ENCODE measurements at places on chromosomes 13 and 19. TPM values are rescaled to one million over a fixed set of nuclear protein-coding genes. Genes with fewer than 3 reads are reported as not detected.

ICAM4 gene
- total RNA-seq, result 0.38 TPM

TMTC4 gene
- total RNA-seq, result 11.7 TPM

HSPB6 gene
- 0.37 TPM for total RNA-seq

NOVA2 gene
- not detected for total RNA-seq

PCDH9 gene
- 0.38 TPM for total RNA-seq

KLF12 gene
- 7.4 TPM for total RNA-seq

IL27RA gene
- 91.2 TPM for total RNA-seq

- DNase-seq, result no peak
Observed at GRCh38 chr19:18304208-18304457, 18.7 kb downstream of the LSM4 start.

GRCh38 chr13:92838786-92839185 lies 387.8 kb upstream of the GPC6 start:
- no peak for DNase-seq

DNA sequence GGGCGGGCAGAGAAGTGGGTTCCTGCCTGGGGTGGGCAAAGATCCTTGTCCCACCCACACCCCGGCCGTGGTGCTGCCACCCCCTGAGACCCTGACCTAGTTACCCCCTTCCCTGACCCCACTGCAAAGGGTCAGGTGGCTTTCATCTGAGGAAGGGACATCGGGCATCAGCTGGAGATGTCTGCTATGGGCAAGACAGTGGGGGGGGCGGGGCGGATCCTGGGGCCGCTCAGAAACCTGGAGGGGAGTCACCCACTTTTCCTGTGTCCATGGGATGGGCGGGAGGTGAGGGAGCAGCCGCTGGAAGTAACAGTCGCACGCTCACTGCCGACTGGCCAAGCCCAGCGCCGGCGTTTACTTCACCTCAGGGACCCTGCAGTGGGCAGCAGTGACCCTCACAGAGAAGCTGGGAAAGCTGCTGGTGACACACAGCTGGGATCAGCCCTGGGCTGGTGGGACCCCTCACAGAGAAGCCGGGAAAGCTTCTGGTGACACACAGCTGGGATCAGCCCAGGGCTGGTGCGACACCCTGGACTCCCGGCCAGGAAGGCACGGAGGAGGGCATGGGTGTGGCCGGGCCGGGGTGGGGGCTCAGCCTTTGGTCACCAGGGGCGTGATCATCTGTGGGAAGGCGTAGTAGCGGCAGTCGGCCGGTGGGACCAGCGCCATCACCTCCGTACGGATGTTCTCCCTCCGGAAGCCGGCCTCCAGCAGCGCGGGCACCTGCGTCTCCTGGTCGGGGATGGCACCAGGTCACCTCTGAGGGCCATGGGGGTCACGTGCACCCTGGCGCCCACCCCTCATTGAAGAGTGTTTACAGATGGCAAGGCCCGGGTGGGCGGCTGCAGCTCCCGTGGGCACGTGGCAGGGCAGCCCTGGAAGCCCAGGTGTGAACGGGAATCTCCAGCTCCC lies 4.3 kb downstream of the GAMT start:
- DNase-seq, result no peak

DNA sequence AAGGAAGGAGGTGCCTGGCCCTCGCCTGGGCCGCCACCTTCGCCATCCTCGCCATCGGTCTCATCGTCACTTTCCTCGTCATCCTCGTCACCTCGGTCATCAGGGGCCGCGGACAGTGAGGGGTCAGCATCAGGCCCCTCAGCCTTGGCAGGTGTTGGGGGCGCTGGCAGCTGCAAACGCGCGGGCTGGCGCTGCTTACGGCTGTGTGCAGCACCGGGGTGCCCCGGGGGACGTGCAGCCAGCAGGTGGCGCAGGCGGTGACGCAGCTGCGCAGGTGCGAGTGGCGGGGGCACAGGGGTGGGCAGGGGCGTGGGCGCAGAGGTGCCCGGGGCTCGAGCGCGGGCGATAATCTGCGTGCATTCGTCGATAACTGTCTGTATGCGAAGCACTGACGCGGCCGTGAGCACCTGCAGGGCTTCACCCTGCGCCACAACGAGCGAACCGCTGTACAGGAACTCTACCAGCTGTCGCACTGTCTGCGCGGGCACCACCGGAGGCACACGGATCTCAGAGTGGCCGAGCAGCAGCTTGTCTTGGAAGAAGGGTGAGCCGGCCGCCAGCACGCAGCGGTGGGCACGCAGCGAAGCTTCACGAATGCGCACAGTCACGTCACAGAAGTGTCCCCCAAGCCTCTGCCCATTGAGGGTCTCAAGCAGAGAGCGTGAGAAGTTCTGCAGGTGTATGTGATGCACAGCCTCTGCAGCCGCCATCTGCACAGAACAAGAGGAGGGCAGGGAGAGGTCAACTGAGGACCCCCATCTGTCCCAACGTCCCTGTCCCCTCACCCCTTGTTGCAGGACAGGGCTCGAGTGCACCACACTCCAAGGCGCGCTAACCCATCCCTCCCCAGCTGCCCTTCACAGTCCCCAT lies 2.4 kb downstream of the ZBTB45 start:
- no peak for DNase-seq

- no peak for DNase-seq
Observed at GRCh38 chr13:48493066-48493765, 39.7 kb downstream of the RCBTB2 start.

- no peak for DNase-seq
Observed at GRCh38 chr19:30439310-30439709, 67.1 kb downstream of the ZNF536 start.

DNA sequence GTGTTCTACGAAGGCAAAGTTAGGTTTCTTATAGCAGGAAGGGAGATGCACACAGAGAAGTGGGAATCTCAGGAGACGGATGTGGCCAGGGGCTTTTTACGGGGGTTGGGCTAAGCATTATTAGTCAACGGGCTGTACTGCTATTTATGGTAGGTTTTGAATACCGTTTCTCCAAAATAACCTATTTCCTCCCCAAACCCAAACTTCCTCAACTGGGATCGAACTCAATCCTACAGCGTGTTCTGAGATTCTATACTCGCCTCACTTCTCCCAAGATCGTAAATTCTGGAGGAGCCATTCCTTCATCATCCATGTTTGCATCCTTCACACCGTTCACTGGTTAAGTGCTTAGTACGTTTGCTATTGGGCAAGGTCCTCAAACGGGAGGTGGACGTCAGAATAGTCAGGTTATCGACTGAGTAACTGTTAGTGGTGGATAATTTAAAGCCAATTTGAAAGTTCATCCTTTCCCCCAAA lies 1.2 kb upstream of the TRIM13 start:
- no peak for DNase-seq

GRCh38 chr19:15438124-15438496 lies 11.6 kb downstream of the WIZ start:
- no peak for DNase-seq

DNA sequence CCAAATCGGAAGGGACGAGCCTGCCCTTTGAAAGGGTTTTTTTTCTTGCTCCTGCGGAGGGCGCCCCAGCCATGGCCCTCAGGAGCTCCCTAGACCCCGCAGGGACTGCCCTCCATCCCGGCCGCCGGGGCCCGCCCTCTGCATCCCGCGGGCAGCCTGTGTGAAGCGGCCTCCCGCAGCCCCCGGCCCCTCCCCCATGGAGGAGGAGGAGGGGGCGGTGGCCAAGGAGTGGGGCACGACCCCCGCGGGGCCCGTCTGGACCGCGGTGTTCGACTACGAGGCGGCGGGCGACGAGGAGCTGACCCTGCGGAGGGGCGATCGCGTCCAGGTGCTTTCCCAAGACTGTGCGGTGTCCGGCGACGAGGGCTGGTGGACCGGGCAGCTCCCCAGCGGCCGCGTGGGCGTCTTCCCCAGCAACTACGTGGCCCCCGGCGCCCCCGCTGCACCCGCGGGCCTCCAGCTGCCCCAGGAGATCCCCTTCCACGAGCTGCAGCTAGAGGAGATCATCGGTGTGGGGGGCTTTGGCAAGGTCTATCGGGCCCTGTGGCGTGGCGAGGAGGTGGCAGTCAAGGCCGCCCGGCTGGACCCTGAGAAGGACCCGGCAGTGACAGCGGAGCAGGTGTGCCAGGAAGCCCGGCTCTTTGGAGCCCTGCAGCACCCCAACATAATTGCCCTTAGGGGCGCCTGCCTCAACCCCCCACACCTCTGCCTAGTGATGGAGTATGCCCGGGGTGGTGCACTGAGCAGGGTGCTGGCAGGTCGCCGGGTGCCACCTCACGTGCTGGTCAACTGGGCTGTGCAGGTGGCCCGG lies 815 bp downstream of the MAP3K10 start:
- no peak for DNase-seq

GRCh38 chr19:6652805-6653094 lies 17.2 kb downstream of the TNFSF14 start:
- DNase-seq, result no peak

DNA sequence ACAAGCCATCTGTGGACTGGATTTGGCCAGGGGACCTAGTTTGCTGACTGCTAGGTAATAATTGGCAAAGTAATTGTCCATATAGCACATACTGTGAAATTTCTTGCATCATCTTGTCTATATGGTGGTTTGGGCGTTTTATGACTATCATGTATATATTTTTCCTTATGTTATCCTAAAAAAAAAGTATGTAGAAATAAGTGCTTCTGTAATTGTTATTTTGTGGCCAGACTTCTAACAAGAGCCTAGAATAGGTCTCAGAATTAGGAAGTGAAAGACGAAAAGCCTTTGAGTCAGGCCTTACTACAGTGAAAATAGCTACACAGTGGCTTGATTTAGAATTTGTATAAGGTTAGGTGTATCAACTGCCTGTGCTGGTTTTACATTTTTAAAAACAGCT lies 4.2 kb downstream of the FNDC3A start:
- no peak for DNase-seq

DNA sequence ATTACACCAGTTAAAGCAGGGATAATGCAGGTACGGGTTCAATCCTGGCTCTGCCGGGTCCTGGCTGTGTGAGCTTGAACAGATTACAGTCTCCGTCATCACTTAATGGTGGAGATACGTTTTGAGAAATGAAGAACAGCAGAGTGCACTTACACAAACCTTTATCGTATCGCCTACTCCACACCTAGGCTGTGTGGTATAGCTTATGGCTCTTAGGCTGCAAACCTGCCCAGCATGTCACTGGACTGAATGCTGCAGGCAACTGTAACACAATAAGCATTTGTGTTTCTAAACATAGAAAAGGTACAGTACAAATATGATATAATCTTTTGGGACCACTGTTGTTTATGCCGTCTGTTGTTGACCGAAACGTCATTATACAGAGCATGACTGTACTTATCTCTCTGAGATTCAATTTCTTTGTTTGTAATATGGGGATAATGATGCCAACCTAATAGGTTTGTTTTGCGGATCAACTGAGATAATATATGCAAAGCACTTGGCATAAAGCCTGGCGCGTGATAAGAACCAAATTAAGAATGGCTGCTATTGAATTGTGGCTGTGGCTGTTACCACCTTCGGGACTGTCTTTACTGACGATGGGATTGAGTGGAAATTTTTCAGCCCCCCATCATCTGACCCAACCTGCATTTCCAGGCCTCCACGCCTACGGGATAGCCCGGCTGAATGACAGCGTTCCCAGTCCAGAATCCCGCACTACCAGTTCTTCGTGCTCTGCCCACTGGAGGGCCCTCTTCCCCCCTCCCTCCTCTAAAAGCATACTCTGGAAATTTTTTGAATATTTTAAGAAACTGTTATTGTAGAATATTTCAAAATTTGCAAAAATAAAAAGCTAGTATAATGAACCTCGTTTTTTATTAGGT lies 11.2 kb downstream of the KRTDAP start:
- DNase-seq, result no peak

- no peak for DNase-seq
Observed at GRCh38 chr19:42272989-42273406, 3.9 kb downstream of the CIC start.

GRCh38 chr19:43503501-43504425 lies 783 bp downstream of the PHLDB3 start:
- peak; percentile 100 for DNase-seq

DNA sequence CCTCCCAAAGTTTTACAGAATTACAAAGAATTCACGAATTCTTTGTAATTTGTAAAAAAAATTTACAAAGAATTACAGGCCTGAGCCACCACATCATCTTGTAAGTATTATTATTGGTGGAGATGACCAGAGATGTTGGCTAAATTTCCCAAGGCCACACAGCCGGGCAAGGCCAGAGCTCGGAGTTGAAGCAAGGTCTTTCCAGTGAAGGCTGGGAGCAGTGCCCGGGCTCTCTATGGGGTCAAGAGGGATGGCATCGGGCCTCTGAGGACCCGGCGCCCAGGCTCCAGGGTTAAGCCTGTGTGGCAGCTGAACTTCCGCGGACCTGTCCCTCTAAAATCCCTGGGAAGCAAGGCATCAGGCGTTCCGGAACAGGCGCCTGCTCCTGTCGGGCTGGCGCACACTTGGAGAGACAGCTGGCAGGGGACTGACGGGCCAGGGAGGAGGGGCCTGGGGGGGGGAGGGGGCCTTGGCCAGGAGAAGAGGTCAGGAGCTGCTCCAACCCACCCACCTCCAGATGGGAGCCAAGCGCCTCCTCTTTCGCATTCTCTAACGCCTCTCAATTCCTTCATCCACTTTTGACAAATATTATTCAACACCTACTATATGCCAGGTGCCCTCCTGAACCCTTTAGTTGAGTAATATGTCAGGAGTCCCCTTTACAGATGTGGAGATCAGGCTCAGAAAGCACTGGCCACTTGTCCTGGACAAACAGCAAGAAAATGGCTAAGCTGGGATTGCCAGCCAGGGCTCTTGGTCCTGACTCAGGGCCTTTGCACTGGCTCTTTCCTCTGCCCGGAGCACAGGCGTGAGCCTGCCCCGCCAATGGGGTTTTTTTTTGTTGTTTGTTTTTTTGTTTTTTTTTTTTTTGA lies 36.8 kb upstream of the SEMA6B start:
- no peak for DNase-seq

GRCh38 chr19:19514215-19514657 lies 1.1 kb downstream of the TSSK6 start:
- DNase-seq, result no peak

GRCh38 chr19:15433519-15434069 lies 14.8 kb upstream of the AKAP8L start:
- no peak for DNase-seq

DNA sequence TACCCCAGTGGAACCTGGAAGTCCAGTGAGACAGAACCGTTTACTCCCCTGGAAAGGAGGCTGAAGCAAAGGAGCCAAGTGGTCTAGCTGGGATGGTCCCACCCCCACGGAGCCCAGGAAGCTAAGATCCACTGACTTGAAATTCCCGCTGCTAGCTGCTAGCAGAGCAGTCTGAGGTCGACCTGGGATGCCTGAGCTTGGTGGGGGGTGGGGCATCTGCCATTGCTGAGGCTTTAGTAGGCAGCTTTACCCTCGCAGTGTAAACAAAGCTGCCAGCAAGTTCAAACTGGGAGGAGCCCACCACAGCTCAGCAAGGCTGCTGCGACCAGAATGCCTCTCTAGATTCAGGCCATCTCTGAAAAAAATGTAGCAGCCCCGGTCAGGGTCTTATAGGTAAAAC lies 437.0 kb downstream of the SUCLA2 start:
- no peak for DNase-seq

DNA sequence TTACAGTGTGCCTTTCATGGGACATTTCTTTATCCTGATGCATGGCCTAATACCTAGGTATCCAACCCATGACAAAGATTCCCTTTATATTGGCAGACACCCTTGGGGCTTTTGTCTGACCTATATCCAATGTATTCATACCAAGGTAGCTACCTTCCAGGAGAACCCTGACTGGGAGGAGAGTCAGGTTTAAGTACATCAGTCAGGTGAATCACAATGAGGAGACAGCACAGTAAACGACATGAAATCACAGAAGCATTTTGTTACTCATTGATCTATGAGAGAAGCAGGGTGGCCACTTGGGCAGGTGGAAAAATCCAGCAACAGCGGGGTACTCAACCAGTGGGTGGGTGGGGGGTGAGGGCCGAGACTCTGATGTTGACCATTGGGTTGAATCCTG lies 527.4 kb upstream of the ATXN8OS start:
- no peak for DNase-seq
